Large intestine (tissue), 12 donors: ENCODE measurements at places on chromosomes 3 and 15.

DNA sequence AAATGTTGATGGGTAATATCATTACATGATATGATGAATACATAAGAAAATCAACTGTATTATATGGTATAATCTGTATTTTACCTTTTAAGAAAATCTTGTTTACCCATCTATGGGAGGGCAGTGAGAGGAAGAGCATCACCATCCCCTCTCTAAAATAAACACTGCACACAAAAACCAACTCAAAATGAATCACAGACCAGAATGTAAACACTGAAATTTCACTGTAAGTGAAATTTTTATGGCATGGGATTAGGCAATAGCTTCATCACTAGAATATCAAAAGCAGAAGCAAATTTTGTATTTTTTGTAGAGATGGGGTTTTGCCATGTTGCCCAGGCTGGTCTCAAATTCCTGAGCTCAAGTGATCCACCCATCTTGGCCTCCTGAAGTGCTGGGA lies 26.2 kb downstream of the IFT80 start:
- no peak for DNase-seq

DNA sequence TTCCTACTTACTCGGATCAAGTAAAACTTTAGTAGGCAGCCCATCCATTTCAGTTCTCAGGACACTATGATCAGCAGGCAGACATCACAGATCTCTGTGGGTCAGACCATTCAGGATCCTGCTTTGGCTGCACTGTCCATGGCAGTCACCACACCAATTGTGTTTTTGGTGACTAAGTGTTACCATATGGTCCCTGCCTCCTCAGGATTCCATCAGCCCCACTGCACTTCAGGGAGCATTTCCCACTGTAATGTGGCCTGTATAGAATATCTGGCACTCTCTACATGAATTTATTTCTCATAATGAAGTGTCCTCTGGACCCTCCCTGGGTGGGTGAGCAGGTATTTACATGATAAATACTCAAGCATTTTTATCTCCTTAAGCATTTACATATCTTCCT lies 41.3 kb downstream of the ZNF445 start:
- no peak for DNase-seq

DNA sequence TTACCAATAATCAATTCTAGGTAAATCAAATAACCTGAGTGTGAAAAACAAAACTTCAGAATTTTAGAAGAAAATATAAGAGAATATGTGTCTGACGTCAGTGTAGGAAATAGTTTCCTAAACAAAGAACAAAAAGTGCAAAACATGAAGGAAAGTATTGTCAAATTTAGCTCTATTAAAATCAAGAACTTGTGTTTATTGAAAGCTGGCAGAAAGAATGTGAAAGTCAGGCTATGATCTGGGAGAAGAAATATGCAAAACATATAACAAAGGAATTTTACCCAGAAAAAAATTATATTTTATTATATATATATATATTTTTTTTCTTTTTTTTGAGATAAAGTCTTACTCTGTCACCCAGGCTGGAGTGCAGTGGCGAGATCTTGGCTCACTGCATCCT lies 129.1 kb upstream of the ANKRD28 start:
- no peak for DNase-seq

DNA sequence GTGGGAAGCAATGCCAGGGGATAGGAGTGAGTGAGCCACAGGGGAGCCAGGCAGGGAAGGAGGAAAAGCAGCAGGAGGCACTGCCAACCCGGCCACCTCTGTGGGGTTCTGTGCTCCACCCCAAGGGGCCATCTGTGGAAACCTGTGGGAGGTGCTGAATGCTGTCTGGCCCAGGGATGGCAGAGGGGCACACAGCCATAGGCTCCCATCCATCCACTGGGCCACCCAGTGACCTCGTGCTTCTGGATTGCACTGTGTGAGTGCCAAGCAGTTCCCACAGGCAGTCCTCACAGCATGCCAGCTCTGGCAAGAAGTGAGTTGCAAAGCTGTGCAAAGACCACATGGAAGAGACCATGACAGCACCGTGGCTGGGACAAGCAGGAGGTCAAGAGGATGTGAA lies 27.5 kb downstream of the DNAJB8 start:
- no peak for DNase-seq

- no peak for DNase-seq
These were observed 309.6 kb upstream of the KCNH8 start for GRCh38 chr3:18838758-18839157.

GRCh38 chr3:5294356-5294755 lies 106.8 kb downstream of the EDEM1 start:
- no peak for DNase-seq

- peak; percentile 85 for DNase-seq
These were observed 211.7 kb downstream of the DTWD1 start for GRCh38 chr15:49832511-49832910.

DNA sequence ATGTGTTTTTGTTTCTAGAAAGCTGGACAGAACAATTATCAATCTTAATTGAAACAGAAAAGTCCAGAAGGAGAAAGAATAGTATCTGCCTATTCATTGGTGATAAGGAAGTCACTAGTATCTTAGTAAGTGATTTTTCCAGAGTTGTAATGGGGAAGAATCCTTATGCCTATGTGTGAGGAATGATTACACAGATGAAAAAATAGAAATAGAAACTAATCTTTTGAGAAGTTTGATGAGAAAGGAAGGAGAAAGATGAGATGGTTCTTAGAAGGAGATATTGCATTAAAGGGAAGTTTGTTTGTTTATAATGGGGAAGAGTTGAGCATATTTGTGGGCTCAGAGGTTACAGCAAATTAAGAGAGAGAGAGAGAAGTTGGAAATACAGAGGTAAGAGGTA lies 42.7 kb upstream of the CBLB start:
- no peak for DNase-seq

DNA sequence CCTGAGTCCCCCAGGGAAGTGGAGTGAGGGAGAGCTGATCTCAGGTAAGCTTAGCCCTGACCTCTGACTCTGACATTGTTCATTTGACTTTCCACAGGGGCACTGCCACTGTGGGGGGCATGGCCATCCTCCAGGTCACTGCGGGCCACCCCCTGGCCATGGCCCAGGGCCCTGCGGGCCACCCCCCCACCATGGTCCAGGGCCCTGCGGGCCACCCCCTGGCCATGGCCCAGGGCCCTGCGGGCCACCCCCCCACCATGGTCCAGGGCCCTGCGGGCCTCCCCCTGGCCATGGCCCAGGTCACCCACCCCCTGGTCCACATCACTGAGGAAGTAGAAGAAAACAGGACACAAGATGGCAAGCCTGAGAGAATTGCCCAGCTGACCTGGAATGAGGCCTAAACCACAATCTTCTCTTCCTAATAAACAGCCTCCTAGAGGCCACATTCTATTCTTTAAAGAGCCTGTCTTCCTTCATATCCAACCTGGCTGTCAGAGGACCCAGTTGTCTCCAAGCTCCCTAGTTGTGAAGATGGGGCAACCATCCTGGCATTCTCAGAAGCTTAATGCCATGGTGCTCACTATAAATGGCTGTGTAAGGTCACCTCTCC lies 1.9 kb upstream of the DISP2 start:
- DNase-seq, result no peak

- no peak for DNase-seq
These were observed 61.4 kb downstream of the CCDC54 start for GRCh38 chr3:107438671-107439070.

DNA sequence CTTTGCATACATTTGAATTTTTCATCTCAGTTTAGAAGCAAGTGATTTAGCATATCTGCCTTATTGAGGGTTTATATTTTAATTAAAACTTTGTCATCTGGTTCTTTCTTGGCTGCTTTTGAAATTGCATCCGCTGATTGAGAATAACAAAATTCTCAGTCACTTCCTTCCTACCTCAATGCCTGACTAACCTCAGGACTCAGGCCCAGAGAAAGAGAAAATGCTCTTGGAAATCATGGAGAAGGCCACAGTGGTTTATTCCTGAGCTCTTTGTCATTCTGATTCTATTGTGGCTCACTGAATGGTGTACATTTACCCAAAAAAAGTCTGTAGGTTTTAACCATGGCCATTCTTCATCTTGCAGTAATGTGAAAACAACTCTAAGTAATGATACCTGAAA lies 533.9 kb downstream of the TBL1XR1 start:
- no peak for DNase-seq

GRCh38 chr15:20353966-20354883 lies 187.4 kb downstream of the GOLGA6L6 start:
- no peak for DNase-seq

GRCh38 chr3:104198131-104198530 lies 1168.6 kb upstream of the ALCAM start:
- no peak for DNase-seq

DNA sequence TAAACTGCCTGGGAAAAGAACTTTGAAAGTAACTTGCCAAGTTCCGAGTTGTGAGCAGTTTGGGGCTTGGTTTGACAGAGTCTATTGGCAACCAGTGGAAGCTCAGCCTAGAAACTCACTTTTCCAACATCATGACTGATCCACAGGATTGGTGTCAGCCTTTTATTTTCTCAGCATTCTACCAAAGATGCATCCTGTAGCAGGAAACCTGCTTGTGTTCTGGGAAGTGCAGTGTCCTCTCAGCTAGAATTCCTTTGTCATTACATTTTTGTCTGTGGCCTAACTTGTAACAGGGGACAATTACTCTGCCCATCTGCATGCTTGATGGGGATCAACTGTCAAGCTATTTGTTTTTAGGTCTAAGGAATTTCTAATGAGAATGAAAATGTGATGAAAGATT lies 116.7 kb upstream of the LMOD3 start:
- no peak for DNase-seq

GRCh38 chr3:190339130-190339529 lies 16.9 kb upstream of the CLDN1 start:
- no peak for DNase-seq

GRCh38 chr3:18086760-18087159 lies 338.4 kb downstream of the SATB1 start:
- DNase-seq, result no peak

DNA sequence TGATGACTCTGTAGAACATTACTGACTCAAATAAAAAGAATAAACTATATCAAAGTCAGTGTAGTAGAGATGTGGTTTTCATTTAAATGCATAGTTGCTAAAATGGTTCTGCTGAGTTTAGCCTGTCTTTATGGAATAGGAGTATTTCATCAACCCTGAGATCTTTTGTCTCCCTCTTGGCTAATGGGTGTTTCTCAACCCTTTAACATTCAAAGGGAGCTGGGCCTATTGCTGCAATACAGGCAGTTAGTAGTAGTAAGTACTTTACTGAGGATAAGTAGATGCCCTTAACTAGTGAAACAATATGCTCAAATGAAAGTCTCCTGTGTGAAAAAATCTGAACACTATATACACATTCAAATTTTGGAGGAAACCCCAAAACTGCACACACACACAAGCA lies 184.7 kb upstream of the TTC14 start:
- DNase-seq, result no peak

DNA sequence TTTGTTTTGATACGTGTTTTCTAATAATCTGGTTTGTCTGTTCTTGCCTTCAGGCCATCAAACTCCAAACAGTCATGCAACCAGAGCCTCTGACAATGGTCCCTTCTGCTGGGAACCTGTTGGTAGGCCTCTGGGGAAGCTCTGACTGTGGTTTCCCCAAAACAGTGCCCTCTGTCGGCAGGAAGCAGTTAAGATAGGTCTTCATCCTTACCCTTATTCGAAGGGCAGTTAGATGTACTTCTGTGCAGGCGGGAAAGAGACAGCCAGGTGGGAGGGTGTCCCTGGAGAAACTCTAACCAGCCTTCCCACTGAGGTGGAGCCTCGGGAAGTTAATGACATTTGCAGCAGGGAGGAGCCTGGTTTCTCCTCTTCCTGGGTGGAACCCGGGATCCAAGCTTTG lies 81.6 kb upstream of the CHMP2B start:
- no peak for DNase-seq

GRCh38 chr3:175411946-175412345 lies 552.8 kb downstream of the NAALADL2 start:
- DNase-seq, result no peak

GRCh38 chr3:7309641-7310102 lies 448.8 kb downstream of the GRM7 start:
- DNase-seq, result peak; percentile 21

DNA sequence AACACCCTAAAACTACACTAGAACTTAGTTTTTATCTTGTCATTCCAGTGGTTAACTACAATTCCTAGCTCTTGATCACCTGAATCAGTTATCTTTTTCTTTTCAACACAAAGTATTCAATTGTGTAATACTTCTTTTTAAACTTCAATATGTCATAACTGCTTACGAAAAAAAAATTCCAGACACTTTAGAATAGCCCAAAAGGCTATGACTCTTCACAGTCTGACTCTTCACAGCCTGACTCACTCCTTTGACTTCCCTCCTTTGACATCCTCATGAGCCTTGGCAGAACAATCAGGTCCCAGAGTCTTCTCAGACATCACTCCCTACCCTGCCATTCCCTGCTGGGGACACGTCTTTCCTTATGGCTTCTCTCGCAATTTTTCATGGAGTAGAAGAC lies 727.1 kb downstream of the ROBO1 start:
- DNase-seq, result no peak

DNA sequence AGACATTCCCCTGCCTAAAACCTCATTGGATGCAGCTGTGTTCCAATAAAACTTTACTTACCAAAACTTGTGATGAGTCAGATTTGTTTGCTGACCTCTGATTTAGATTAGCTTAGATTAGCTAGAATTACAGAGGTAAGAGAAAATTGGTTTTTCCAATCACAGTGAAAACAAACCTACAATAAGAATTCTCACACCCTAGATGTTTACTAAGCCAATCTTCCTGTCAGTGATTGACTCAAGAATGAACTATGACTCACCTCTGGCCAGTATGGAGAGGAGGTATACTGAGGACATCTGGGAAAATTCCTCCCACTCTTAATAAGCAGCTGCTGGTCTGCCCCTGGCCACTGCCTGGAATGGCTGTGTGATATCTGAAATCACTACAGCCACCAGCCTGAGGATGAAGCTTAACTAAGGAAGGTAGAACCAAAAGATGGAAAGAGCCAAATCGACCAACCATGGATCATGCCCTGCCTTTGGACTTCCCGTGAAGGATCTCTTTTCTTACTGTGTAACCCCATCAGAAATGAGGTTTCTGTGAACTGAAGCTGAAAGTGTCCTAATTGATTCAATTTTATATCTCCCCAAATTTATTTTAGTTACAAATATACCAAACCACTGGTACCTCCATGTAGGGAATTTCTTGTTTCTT lies 19.0 kb upstream of the GHSR start:
- no peak for DNase-seq

DNA sequence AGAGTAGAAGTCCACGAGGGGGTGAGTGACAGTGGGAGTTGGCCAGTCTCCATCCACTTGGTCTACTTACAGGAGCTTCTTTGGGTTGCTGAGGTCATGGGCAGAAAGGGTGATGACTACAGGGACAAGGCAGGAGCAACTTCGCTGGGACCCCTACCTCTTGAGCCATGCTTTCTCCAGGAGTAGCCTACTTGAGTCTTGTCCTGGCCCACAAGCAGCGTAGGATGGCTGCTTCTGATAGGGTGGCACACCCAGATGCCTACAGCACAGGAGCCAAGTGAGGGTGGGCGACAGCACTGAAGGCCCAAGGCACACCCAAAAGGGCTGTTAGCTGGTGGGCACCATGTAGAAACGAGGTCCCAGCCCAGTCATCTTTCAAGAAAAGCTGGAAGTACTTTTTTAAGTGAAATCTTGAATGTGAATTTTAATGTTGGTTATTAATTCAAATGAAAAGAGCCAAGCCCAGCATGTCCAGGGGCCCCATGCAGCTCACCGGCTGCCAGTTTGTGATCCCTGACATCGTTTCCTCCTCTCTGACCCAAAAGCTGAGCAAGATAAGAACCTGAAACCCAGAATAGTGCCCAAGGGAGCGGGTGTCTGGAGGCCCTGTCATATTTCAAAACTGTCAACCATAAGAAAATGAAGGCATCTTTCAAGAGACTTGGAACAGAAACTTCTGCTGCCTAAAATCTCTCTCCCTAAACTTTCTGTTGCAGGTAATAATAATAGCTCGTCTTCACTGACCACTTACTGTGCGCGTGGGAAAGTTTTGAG lies 2.2 kb upstream of the CPEB1 start:
- peak; percentile 4 for DNase-seq

- DNase-seq, result no peak
These were observed 10.8 kb downstream of the THRB start for GRCh38 chr3:24483873-24484272.
